ENCODE measurements at places on chromosomes 1 and 21.

GRCh38 chr1:168136709-168137514 lies at the start of gene GPR161:
GPR161 (minus strand) TSS chr1:168136930; CDS start chr1:168104850, 32,080 bp downstream.
- peak; percentile 61 for DNase-seq

DNA sequence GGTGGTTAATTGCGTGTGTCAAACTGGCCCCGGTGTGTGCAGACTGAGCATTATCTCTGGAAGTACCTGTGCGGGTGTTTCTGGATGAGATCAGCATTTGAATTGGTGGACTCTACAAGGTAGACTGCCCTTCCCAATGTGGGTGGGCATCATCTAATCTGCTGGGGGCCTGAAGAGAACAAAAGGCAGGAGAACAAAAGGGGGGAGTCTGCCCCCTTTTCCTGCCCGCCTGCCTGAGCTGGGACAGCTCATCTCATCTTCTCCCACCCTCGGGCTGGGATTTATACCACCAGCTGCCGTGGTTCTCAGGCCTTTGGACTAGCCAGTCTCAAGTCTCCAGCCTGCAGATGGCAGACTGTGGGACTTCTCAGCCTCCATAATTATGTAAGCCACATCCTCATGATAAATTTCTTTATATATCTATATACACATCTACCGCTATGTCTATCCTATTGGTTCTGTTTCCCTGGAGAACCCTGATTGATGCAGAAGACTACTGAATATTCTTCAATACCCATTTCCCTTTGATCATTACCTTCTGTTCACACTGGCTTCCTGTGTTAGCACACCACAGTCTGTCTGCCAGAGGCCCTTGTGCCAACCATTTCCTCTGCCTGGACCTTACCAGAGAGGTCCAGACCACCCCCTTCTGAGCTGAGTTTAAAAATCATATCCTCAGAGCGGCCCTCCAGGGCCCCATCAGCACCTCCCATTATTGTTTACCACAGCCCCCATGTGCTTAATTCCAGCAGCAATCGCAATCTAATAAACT lies 25.2 kb downstream of the RCAN1 start:
- no peak for DNase-seq

- DNase-seq, result no peak
Measured at GRCh38 chr1:50796272-50796671, 163.8 kb downstream of the FAF1 start.

GRCh38 chr1:209542585-209542984 lies 40.9 kb upstream of the CAMK1G start:
- no peak for DNase-seq

GRCh38 chr1:94045465-94046056 lies 75.4 kb downstream of the ABCA4 start:
- DNase-seq, result peak; percentile 70

DNA sequence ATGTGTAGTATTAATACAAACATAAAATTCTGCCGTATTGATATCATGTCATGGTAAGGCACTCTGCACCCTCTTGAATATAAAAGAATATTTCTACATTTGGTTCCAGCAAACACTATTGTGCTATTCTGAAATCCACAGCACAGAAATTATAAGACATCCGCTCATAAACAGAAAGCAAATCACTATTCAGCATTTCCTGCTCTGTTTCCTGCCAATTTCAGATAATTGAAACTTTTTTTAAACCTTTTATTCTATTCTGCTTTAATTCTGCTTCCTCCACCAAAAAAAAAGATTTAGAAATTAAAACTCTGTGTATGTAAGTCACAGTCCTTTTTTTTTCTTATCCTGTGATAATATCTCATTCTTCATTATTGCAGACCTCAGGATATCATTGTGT lies 39.6 kb upstream of the PLEKHO1 start:
- DNase-seq, result no peak

DNA sequence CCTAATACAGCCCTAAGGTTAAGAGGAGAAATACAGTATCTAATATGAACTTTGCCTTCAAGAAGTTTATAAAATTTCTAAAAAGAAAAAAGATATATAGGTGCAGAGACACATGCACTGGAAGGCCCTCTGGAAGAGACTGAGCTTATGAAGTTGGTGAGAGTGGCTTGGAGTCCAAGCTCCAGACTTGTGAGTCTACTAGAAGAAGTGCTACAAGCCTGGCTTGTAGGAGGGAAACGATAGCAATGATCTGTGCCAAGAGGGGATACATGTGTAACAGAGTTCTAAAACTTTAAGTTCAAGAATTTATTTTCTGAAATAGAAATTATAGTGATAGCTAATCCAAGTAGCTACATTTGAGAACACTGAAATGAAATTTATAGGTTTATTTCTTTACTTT lies 213.0 kb downstream of the PATJ start:
- DNase-seq, result no peak

DNA sequence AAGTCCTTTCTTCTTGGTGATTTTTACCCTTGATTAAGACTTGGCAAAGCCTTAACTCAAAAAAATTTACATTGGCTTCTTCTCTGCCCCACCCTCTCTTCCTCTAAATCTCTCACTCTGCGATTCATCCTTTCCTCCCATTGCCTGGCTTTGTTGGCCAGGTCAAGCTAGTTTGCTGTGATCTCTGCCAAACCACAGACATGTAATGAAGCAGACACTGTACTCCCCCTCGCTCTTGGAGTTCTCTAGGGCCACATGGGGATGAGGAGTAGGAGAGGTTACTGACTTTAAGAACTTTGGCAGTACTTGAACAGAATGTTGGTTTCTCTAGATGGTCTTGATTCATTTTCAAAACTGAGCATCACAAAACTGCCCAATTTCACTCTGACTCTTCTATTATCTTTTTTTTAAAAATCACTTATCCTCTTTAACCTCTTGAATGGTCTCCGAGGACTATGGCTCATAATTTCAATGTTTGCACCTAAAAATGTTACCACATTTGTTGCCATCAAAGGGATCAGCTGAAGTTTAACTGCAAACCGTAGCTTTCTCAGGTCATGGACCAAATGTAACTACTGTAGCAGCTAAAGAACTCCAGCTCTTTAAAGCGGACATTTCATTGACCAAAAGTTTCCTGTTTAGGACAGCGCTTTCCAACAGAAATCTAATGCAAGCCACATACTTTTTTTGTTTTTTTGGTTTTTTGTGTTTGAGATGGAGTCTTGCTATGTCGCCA lies 62.7 kb upstream of the IPO9 start:
- DNase-seq, result no peak

- no peak for DNase-seq
Measured at GRCh38 chr1:54359393-54360162, 46.6 kb downstream of the SSBP3 start.

DNA sequence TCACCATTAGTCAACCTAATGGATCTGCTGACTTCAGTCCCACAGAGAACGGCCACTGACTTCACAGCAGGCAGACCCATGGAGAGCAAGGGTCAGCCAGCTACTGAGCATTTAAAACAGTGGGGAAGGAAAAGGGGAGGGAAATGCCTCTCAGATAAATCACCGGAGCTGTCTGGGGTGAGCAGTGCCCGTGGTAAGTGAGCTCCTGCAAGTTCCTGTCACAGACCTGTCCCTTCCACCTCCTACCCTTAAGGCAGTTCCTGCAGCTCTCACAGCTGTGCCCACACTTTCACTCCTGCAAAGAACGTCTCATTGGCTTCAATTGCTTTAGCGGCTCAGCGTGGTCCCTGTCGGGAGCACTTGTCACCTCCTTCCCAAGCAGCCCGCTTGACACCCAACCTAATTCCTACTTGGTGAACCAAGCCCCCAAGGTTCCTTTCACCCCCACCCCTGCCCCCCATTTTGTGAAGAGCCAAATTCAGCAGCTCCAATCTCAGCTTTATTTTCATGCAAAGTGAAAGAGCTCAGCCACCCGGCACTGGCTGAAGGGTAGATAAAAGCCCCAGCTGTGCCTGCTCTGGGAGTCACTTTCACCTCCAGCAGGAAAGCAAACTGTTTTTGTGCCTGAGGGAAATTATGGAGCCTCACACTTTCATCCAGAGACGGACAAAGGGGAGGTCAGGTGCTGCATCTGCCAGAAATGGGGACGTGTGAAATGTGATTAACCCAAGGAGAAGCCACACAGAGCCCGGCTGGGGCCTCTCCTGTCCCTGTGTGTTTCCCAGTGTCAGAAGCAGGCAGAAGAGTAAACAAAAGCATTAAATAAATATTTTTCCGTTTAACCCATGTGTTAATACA lies 306.2 kb downstream of the TTLL7 start:
- DNase-seq, result no peak

DNA sequence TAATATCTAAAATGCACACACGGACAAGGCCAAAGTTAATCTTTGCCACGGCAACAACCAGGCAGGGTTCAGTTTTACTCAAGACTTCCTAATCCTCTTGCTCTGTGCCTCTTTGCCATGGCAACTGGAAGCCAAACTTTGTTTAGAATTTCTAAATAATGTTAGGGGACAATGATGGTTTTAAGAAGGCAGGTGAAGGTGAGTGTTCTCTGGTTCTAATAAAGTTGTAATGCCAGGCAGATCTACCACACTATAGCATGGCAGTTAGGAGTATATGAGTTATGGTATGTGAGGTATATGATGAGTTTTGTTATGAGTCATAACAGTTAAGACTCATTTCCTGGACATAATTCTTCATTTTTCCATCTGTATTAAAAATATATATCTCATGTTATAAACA lies 2.7 kb downstream of the PTPRC start:
- DNase-seq, result no peak

GRCh38 chr1:6724517-6725141 lies 23.0 kb upstream of the DNAJC11 start:
- no peak for DNase-seq

- no peak for DNase-seq
Measured at GRCh38 chr1:189752461-189752995, 725.1 kb downstream of the BRINP3 start.

GRCh38 chr21:41460578-41461527 lies 34.8 kb downstream of the MX1 start:
- DNase-seq, result peak; percentile 66

DNA sequence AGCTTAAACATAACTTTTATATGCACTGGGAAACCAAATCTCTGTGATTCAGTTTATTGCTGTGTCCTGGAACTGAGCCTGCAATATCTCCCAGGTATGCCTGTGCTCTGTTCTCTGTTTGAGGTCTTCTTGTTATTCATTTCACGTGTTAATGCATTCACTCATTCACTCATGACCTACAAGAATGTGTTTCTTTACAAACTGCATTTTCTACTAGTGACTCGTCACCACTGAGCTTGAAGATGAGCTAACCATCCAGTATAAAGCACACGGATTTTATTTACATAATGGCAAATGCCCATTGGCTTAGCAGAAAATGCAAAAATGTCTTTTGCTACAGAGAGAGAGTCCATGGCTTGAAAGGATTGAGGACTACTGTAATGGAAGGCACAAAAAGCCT lies 75.0 kb upstream of the DUSP10 start:
- no peak for DNase-seq

DNA sequence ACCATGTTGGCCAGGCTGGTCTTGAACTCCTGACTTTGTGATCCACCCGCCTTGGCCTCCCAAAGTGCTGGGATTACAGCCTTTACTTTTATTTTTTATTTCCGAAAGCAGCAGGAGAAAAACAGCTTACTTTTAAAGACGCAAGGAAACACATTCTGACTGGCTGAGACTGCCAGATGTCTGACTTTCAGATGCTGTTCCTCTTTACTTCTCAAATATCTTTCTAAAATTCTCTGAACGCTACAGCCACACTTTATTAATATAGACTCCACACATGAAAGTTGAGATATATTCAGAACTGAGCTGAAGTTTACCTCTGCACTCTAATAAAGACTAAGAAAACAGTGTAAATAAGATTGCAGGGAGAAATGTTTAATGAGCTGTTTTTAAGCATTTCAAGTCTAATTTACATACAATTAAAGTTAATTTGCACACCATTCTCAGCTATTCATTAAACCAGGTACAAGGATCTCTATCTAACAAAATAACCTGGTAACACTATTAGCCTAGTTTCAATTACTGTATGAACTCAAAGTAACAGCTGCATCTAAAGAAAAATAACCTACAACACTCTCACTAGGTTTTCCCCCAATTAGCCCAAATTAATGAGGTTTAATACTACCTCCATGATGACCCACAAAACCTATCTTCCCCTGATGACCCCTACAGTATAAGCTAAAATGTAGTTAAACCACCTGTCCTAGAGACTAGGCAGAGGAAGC lies 24.9 kb downstream of the WASF2 start:
- no peak for DNase-seq

DNA sequence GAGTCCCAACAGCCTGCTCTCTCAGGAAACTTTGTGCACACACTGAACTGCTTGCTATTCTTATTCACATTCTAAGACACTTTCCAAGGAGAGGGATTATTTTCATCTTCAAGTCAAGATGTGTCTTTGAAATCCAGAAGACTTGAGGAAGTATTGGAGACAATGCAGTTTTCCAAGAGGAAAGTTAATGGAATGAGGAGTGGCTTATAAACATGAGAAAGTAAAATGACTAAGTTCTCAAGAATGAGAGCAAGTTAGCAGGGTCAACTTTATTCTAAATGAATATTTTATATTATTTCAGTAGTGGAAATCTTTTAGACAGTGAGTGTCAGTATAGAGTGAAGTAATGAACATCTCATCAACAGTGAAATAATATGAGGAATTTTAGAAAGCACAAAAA lies 1239.3 kb downstream of the MRPL39 start:
- no peak for DNase-seq

GRCh38 chr1:232477728-232478127 lies 152.2 kb downstream of the SIPA1L2 start:
- no peak for DNase-seq

DNA sequence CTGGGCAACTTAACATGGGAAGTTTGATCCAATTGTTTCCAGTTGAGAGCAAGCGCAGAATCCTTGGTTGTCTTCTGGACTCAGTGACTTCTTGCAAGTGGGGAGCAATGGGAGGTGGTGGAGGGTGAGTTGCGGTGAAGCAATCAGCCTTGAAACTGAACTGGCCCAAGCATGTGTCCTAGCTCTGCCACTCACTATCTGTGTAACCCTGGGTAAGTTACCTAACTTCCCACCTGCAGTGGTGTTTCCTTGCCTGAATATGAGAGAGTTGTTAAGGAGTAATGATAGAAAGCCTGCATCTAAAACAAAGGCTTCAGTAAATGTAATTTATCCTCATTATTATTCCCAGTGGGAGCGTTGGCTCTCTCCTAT lies 132.5 kb upstream of the NFIA start:
- no peak for DNase-seq

GRCh38 chr1:178218550-178218949 lies 124.6 kb downstream of the RASAL2 start:
- no peak for DNase-seq

DNA sequence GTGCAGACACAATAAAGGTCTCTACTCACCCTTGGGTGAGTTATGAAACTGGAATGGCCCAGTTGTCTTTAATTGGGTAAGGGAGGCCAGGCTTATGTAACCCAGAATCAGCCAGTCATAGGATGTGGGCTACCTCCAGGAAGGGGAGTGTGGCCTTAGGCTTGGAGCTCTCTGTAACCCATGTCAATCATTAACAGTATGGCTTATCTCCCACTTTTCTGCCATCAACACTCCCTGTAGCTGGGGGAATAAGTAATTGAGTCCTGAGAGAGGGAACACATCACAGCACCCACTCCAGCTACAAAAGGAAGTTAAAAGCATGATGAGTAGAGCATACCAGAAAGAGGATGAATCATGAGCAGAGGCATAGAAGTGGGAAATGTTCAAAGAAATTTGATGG lies 327.0 kb upstream of the DUSP10 start:
- DNase-seq, result no peak

GRCh38 chr1:87880764-87881163 lies 552.1 kb downstream of the LMO4 start:
- no peak for DNase-seq

Data from activated CD8-positive, alpha-beta memory T cell treated with anti-CD3 and anti-CD28 coated beads, Interleukin-2, amount 50 U/mL, for 48 hours (primary cell).